ENCODE measurements at places on chromosomes 2 and 18. TPM values are rescaled to one million over a fixed set of nuclear protein-coding genes. Genes with fewer than 3 reads are reported as not detected.

DNA sequence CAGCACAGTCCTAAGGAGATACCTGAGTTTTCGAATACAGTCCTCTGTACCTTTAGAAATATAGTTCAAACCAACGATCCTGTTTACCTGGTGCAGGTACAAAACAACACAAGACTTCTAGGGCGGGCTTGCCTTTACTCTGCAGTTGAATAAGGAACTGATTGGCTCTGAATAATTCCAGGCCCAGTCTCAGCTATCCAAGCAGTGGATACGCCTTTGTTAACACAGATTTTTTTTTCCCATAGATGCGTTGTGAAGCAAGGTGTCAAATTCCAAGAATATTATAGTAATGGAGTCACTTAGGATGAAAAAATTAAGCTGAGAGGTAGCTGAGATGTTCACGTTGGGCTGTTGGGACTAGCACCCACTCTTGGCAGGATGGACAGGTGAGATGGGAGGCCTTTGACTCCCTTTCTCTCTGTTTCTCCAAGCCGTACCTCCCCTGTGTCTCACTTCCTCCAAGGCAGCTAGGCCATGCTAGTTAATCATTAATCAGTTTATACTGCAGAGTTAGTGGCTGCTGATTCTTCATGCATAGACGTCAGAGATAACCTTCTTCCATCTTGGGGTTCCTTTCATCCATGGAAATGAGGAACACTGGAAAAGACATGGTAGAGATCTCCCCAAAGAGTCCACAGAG, 380.8 kb upstream of the ACVR2A start:
- no peak for DNase-seq

DNA sequence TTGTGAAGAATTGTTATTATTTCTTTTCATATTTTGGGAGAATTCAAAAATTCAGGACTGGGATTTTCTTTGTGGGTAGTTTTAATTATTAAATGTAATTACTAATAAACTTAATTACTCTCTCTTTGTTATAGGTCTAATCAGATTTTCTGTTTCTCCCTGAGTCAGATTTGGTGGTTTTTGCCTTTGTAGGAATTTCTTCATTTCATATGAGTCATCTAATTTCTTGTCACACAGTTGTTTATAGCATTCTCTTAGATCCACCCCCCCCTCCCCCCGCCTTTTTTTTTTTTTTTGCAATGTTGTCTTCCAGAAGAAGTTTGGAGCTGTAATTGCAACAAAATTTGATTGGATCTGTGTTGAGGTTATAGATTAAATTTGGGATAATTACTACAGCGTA, 26.0 kb upstream of the GALR1 start:
- no peak for DNase-seq

GRCh38 chr2:54649191-54649590, 74.3 kb upstream of the EML6 start:
- DNase-seq: no peak

DNA sequence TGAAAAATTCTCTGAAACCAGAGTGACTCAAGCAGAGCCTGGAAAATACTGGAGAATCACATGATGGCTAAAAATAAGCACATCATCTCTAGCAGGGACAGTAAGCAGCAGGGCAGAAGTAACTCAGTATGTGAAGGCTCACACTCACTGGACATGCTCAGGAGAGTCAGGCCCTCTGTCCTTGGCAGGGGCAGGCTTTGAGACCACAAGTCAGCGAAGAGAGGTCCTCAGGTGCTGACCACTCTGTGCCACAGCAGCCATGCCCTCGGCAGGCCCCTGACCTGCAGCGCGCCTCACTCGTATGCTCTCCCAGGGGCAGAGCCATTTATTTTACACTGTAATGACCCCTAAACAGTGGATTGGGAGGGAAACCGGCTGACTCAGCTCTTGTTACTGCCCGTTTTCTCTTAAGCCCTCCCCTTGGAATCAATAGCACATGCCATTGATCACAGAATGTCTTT, 76.8 kb downstream of the MAPRE2 start:
- DNase-seq: no peak

- peak; percentile 12 for DNase-seq
Measured at GRCh38 chr2:31137211-31138036, 816 bp downstream of the GALNT14 start.

GRCh38 chr2:118837067-118837466, 10.4 kb downstream of the EN1 start:
- no peak for DNase-seq

DNA sequence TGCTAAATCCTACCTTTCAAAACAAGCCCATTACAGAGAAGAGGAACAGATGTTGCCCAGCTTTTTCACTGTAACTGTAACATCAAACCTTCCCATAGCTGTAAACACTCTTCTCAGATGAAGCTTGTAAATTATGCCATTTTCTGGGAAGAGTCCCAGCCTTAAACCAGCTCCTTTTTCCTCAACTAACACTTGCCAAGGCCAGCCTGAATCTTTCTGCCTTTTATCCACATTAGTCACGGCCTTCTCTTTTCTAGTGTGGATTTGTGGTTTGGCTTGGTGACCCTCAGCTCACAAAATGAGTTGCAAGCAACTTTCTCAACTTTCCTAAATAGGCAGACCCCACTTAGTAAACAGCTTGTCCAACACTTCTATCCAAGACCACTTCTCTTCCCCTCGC, 90.2 kb downstream of the CABLES1 start:
- peak; percentile 79 for DNase-seq

- DNase-seq: no peak
Measured at GRCh38 chr2:8018956-8019355, 662.9 kb upstream of the ID2 start.

The SFXN5 gene
- 6.2 TPM for total RNA-seq

The SERPINB3 gene
- total RNA-seq: not detected
